ENCODE measurements at places on chromosomes 6 and 20.

DNA sequence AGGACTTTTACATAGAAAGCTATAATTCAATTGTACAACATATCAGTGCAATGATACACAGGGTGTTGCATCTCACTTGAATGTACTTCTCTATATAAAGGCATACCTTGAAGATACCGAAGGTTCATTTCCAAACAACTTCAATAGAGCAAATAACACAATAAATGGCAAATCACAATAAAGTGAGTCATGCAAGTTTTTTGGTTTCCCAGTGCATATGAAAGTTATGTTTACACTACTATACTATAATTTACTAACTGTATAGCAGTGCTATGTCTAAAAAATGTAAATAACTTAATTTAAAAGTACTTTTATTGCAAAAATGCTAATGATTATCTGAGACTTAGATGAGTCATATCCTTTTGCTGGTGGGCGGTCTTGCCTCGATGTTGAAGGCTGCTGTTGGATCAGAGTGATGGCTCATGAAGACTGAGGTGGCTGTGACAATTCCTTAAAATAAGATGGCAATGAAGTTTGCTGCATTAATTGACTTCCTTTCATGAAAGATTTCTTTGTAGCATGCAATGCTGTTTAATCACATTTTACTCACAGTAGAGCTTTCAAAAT, 188.8 kb downstream of the TASP1 start:
- no peak for DNase-seq

DNA sequence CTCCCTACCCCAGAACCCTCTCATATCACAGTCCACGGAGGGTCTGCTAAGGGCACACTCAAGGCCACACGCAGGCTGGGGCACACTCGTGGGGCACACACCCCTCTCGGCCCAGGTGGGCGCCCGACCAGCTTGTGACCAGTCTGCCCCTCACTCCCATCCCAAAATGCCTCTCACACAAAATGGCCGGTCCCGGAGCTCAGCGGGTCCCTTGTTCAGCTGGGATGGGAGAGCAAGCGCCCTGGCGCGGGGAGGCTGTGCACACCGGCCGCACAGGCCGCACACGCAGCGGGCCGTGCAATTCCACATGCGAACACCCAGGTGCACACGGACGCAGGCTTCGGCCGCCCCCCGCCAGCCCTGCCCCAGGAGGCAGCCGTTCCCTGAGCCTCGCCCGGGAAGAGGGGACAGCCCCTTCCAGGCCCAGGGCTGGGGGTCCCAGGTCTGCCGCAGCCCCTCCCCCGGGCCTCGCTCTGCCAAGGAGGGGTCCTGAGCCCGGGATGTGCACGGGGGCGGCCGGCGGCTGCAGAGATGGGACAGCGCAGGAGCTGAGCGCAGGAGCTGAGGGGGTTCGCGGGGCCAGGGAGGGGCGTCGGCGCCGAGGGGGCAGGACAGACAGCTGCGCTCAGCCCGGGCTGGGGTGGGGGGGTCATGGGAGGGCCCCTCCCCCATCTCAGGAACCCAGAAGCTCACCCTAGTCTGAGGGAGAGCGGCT, 1.3 kb downstream of the KCNQ2 start:
- no peak for DNase-seq

DNA sequence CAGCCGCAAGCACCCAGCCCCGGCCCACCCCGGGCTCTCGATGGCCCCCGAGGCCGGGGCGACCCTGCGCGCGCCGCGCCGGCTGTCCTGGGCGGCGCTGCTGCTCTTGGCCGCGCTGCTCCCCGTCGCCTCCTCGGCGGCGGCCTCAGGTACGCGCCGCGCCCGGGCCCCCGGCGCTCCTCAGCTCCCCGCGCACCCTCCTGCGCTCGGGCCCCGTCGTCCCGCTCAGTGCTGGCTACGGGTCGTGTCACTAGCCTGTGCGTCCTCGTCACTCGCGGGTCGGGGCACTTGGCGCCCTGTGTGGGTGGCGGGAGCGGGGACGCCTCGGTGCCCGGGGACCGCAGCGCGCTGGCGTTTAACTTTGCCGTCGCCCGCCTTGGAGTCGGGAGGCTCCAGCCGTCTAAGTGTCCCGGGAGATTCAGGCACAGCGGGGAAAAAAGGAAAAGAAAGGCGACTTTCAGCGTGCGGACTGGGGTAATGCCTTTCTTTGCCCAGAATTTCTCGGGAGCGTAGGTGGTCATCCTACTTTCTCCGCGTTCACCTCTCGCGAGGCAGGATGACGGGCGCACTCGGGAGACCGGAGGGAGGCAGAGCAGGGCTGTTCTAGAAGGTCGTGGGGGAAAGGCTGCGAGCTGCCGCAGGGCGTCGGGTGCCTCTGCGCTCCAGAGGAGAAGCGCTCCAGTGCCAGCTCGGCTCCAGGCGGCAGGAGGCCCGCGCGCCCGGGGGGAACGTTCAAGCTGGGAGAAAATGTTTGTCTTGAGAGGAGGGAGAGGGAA, 545 bp downstream of the FNDC1 start:
- DNase-seq: no peak

DNA sequence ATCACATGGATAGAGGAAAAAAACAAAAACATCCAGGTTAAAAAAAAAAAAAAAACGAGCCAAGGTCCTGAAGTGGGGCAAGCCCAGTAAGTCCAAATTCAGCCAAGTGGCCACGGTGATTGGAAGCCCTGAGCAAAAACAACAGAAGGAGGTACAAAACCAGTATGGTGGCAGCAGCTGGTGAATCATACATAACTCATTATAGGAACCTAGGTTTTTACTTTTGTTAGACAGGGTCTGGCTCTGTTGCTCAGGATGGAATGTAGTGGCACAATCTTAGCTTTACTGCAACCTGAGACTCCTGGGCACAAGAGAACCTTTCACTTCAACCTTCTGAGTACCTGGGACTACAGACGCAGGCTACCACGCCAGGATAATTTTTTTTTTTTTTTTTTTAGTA, 22.7 kb upstream of the MYB start:
- DNase-seq: no peak

DNA sequence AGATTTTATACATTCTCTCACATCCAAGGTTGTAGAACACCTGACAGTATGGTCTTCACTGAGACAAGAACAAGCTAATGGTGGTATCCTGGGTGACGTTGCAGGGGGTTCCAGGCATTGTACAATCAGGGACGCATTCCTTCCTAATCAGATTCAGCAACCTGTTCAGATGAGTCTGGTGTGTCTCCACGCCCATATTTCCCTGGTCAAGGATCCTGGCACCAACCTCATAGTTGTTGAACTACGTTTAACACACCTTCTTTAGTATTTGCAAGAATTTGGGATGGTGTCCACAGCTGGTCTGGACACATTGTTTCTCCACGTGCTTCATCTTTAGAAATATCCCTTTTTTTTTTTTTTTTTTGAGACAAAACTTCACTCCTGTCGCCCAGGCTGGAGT, 161.0 kb upstream of the CDYL start:
- no peak for DNase-seq

- peak; percentile 58 for DNase-seq
Observed at GRCh38 chr6:166760288-166760687, 133.2 kb upstream of the RPS6KA2 start.

GRCh38 chr6:34143884-34144580, 1.9 kb downstream of the GRM4 start:
- peak; percentile 29 for DNase-seq

DNA sequence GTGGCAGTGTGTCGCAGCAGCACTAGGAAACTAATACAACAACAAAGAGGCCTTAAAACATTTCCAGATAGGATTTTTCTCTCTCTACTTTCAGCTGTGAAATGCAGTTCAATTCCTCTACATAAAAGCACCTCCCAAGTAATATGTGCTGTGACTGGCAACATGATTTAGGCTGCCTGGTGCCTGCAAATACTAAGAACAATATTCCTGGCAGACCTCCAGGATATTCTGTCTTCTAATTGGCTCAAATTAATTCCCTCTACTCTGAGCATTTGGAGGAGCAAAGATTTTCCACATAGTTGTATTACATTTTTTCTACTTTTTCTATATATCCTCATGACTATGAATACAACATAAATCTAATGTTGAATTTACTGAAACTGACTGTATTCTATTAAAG, 33.2 kb downstream of the SCGN start:
- no peak for DNase-seq

DNA sequence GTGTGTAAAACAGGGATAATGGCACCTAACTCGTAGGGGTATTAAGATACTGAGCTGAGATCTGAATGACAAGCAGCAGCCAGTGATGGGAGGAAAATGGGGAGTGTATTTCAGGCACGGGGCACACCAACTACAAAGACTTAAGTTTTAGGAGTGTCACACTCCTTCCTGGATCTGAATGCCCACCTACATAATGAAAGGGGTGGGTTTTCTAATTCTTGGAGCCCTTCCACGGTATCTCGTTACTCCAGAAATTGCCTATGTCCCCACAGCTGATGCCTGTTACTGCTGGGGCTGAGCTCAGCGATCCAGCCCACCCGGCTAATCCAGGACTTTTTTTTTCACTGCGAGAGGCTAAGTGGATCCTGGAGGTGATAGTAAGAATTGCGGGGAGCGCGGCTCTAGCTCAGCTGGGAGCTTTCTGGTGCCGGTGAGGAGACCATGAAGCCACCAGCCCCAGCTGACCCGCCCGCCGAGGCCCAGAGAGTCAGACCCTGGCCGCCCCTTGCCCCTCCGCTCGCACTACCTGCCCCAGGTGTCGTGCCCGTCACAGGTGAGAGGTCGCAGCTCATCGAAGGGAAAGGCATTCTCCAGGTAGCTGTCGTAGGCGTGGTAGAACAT, 727 bp downstream of the EDEM2 start:
- DNase-seq: no peak

- no peak for DNase-seq
Observed at GRCh38 chr6:42138630-42139619, 3.5 kb downstream of the C6orf132 start.

DNA sequence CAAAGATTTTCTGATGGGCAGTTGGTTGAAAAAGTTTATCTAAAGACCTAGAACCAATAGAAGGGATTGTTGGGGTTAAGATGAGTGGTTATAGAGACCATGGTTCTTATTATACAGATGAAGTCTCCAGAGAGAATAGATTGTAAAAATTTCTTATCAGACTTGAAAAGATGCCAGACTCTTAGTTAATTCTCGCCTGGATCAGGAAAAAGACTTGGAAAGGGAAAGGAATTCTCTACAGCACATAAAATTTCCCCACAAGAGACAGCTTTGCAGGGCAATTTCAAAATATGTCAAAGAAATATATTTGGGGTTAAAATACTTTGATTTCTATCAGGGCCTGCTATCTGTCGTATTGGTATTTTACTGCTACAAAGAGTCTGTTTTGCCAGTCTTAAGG, 582.6 kb downstream of the UTRN start:
- DNase-seq: no peak

- no peak for DNase-seq
Observed at GRCh38 chr6:39811835-39812345, 19.7 kb downstream of the DAAM2 start.

DNA sequence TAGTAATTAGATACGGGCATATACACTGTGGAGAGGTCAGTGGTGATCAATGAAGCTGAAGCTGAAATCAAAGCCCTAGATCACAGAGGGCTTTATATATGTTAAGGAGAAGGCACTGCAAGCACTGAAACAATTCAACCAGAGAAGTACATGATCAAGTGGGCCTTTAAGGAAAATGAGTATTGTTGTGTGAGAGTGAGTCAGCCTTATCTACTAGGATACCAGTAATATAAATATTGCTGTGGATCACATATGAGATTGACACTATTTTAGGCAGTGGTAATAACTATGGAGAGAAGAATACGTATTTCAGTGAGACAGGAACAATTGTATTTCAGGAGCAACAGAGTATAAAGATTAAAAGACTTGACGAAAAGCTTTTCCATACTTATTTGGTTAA, 1172.2 kb upstream of the GJE1 start:
- no peak for DNase-seq

GRCh38 chr6:82882363-82883023, 183.1 kb downstream of the UBE3D start:
- DNase-seq: no peak

DNA sequence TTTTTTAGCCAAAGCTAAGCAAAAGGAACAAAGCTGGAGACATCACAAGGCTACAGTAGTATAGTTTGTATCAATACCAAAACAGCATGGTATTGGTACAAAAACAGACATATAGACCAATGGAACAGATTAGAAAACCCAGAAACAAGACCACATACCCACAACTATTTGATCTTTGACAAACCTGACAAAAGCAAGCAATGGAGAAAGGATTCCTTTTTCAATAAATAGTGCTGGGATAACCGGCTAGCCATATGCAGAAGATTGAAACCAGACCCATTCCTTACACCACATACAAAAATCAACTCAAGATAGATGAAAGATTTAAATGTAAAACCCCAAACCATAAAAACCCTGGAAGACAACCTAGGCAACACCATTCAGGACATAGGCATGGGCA, 5.0 kb downstream of the RFPL4B start:
- no peak for DNase-seq

GRCh38 chr6:48109944-48110343, 1.1 kb downstream of the PTCHD4 start:
- DNase-seq: no peak

- no peak for DNase-seq
Observed at GRCh38 chr6:89359561-89359960, 7.0 kb upstream of the UBE2J1 start.

DNA sequence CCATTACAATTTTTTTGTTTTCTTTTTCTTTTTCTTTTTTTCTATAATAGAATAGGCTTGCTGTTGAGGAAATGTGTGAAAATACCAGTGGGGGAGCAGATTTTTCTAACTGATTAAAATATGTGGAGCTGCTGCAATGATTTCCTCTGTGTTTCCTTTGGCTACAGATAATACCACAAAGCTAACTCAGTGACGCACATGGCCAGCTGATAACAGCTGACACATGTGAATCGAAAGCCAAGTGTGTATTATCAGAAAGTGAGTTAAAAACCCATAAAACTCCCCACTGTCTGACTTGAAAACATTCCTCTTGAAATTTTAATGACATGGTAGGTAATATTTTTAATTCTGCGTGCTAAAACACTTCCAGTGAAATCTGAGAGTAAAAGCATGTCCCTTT, 70.8 kb upstream of the AHI1 start:
- no peak for DNase-seq

- no peak for DNase-seq
Observed at GRCh38 chr20:24257171-24257570, 212.3 kb upstream of the SYNDIG1 start.

DNA sequence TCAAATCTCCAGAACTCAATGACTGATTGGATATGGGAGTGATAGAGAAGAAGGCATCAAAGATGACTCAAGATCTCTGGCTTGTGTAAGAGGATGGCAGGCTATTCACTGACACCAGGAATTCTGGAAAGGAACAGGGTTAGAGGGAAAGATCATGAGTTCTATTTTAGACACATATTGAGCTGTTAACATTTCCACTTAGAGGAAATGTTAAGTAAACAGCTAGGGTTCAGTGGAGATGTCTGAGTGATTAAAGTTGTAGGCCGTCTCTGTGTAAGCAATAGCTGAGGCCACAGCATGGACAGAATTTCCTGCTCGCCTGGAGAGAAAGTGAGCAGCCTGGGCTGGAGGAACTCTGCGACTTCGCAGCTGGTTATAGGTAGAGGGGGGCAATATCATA, 21.0 kb downstream of the ZC3H12D start:
- no peak for DNase-seq

Measured in stimulated activated naive CD4-positive, alpha-beta T cell treated with Interleukin-2 at 50 U/mL for 16 hours (primary cell).